ENCODE measurements at places on chromosomes 12 and 14.

DNA sequence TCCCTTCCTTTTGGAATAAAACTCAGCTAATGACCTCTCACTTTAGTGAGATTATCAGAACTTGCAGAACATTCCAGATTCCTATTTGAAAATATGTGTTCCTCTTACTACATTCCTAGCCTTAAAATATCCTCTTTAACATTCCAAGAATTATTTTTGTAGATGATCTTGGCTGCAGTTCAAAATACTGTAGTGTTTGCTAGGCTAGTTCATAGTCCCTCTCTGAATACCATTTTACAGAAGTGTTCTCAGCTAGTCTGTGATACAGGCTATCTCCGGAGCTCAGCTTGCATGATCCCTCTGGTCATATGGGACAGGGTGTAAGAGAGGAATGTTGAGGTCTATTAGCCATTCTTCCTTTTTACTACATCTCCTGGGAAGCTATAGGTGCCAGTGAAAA is 17.6 kb upstream of the GPR33 start:
- no peak for DNase-seq

GRCh38 chr12:44331269-44331668 is 495.4 kb downstream of the TMEM117 start:
- DNase-seq: no peak

DNA sequence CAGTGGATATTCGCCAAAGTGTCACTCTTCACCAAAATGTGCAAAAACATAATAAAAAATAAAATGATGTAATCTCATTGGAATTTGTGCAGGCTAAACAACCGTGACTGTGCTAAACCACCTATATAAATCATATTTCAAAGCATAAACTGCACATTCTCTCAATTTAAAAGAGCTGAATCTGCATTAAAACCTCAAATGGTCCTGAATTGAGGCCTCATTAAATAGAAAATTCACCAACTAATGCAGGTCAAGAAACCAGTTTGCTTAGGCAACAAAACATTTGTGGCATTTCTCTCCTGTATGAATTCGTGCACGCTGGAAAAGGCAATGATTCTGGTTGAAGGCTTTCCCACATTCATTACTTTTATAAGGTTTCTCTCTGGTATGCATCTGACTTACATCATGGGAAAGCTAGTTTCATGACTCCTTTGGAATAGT is 80.1 kb upstream of the IFNG-AS1 start:
- DNase-seq: no peak

GRCh38 chr14:24379907-24380730 is 12.1 kb downstream of the NFATC4 start:
- no peak for DNase-seq

DNA sequence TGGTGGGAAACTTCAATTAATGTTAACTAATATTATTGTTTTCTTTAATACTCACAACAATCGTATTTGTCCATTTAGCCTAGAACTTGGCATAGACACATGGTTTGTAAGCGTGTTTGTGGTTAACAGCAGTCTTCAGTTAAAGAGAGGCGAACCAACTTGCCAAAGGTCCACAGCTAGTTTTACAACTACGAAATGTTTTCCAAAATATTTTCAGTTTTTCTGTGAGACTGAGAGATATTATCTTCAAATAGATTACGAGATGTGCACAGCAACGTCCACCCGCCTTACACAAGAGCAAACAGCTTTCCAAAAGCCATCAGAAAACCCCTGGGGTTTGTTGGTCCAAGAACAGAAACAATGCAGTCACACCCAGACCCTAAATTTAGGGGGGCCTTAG is 58.6 kb upstream of the RASSF3 start:
- no peak for DNase-seq

GRCh38 chr12:86134561-86134960 is 121.6 kb downstream of the MGAT4C start:
- no peak for DNase-seq

DNA sequence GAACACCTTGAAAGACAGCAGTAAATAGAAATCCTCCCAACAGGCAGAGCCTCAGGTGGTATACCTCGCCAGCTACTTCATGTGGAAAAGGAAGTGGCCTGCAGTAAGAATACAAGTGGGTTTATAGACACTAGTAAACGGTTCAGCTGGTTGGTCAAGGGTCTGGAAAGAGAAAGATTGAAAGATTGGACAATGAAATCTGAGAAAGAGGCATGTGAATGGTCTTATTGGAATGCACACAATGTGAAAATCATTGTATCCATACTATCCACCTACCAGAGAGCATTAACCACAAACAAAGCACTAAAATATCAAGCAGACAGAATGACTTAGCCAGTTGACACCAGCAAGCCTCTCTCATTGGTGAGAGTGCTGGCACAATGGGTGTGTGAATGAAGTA is 98.2 kb downstream of the SSPN start:
- no peak for DNase-seq

DNA sequence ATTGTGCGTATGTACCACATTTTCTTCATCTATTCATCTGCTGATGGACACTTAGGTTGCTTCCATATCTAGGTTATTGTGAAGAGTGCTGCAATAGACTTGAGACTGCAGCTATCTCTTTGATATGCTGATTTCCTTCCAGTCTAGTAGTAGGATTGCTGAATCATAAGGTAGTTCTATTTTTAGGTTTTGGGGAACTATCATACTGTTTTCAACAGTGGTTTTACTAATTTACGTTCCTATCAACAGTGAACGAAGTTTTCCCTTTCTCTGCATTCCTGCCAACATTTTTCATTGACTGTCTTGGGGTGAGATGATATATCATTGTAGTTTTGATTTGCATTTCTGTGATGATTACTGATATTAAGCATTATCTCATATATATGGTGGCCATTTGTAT is 482.2 kb downstream of the SLC16A7 start:
- no peak for DNase-seq

GRCh38 chr12:79901506-79901905 is 33.4 kb downstream of the PPP1R12A start:
- no peak for DNase-seq

DNA sequence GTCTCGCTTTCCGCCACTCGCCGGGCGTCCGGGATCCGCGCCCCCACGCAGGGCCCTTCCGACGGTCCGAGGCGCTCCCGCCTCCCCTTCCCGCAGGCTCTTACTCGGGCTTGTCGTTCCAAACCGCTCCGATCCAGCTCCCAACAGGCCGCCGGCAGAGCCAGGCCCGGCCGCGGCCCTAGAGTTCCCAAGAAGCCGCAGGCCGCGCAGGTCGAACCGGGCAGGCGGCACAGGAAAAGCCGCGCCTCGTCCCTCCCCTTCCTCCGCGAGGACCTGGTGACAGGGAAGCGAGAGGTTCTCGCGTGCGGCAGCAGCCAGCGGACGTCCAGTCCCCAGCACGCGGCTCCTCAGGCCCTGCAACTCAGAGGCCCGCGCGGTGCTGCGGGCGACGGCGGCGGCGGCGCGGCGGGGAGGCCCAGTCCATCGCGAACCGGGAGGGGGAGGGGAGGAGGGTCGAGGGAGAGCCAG is 272 bp downstream of the HECTD1 start:
- no peak for DNase-seq

DNA sequence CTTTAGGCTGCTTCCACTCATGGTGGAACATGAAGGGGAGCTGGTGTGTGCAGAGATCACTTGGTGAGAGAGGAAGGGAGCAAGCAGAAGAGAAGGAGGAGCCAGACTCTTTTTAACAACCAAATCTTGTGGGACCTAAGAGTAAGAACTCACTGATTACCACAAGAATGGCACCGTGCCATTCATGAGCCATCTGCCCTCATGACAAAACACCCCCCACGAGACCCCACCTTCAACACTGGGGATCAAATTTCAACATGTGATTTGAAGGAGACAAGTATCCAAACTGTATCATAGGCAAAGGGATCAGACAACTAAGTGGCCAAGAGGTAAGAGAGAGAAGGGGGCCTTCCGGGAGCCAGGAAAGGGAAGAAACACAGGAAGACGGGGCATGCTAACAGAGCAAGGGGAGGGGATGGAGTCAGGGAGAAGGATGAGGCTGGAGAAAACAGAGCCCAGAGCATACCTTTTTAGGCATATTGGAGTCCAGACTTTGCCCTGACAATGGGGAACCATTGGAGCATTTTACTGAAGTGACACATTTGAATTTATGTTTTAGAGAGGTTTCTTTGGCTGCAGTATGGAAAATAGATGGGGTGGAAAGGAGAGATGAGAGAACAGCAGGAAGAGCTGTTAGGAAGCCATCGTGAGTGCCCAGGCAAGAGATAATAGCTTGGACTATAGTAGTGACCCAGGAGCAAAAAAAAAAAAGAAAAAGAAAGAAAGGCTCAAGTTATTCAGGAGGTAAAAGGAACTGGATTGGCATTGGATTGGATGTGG is 204.4 kb upstream of the NUDT4 start:
- DNase-seq: no peak

All from renal cortex interstitium (tissue), 15 donors.